ENCODE measurements at places on chromosomes 6 and 20.
A peak's percentile ranks its signal among the peaks of the same experiment; 100 is the strongest.

DNA sequence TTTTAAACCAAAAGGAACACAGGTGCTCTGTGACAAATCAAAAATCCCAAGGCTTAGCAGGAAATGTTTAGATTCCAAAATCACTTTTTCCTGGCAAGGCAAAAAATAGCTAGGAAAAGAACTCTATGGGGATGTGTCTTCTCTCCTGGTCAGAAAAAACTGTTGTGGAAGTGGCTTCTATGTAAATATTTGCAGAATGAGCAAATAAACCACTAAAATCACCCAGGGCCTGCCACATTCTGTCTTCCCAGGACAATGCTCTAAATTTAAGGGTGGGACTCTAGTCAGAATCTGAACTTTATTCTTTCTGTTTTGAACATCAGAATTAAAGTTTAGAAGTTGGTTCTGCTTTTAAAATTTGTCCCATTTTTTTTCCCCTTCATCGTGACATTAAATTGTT, 29.3 kb downstream of the GCM1 start:
- DNase-seq = no peak

DNA sequence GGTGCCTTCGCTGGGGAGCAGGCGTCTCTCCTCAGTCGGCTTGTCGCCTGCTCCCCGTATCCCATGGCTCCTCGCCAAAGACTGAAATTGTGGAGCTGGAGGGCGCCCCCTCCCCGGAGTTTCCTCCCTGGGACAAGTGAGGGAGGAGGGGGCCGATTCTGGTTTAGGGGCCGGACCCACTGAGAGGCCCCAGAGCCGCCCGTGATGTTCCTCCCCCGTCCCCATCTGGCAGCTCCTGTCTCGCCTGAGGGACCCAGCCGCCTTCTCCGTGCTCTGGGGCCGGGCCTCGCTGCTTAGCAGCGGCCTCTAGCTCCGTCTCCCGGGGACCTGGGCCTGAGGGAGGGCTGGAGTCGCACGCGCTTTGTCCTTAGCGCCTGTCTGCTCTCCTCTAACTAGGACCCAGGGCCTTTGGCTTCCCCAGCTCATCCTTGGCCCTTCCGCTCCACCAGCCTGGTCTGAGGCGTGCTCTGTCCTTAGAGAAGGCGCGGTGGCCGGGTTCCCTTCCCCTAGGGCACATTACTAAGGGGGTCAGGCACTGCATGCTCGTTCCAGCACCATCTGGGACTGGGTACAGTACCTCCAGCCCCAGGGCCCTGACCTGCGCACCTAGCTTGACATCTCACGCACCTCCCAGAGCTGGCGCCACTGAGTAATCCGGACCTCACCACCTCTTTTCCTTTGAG, 29.7 kb downstream of the SLC12A5 start:
- no peak for DNase-seq

- DNase-seq = peak; percentile 20
Observed at GRCh38 chr6:154515826-154516225, 5.3 kb upstream of the CNKSR3 start.

DNA sequence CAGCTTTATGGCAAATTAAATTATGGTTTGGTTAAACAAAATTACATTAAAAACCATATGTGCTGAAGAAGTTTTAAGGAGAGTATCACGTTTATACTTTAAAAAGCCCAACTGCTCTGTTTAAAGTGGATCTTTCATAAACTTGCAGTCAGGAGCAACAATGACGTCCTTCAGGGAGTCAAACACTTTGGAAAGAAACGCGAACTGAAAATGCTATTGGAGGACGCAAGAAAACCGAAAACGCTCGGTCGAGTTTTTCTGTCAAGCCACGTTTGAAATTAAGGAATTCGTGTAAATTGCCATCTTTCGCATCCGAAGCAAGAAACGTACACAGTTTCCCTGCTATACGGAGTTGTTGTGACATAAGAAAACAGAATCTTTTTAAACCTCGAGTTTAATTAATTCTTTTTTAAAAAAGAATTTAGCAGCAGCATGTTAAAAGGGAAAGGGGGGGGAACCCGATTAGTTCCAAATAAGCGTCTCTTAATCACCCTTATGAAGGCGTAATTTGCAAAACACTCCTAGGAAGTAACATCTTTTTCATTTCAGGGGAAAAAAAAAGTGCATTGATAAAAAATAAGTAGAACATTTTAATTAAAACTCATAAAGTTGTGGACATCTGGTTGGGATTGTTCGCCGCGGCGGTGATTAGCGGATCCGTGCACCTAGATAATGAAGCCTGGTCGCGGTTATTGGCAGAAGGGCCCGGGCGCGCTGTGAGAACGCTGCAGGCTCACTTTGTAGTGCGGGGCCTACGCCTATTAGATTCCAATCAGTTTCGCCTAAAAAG, 295.4 kb downstream of the TFAP2C start:
- no peak for DNase-seq

- no peak for DNase-seq
Observed at GRCh38 chr6:104286641-104287040, 573.1 kb downstream of the HACE1 start.

GRCh38 chr20:46190478-46191167, 72.5 kb downstream of the CD40 start:
- DNase-seq = no peak

GRCh38 chr6:25136854-25137253, 142.3 kb upstream of the CARMIL1 start:
- DNase-seq = no peak

- no peak for DNase-seq
Observed at GRCh38 chr6:107660839-107661238, 163.3 kb downstream of the SCML4 start.

DNA sequence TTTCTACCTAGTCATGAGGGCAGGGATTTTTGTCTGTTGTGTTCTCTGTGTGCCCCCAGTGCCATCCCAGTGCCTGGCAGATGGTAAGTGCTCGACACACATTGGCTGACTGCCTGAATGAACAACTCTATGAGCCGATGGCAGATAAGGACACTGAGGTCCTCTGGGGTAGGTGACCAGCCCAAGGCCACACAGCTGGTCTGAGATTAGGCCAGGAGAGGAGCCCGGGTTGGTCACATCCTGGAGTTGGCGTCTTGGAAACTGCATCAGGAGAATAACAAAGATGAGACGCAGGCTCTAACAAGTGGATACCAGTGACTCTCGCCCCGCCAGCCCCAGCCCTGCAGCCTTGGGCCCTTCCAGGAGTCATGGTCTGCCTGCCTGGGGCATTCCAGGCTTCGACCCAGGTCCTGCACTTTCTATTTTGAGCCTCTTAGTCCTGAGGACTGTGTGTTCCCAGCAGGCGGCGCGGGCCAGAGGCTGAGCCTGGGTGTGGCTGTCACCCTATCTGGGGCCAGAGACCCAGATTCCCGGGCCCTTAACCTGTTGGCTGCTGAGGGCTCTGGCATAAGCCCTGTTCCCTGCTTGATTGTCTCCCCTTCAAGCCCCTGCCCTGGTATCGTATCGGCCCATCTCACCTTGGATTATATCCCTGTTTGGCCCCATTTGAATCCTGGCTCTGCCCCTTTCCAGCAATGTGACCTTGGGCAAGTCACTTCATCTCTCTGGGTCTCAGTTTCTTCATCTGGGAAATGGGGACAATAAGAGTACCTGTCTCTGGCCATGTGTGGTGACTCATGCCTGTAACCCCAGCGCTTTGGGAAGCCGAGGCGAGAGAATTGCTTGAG, 88.3 kb downstream of the CEBPB start:
- no peak for DNase-seq

GRCh38 chr6:17721671-17722070, 14.9 kb upstream of the NUP153 start:
- DNase-seq = no peak

DNA sequence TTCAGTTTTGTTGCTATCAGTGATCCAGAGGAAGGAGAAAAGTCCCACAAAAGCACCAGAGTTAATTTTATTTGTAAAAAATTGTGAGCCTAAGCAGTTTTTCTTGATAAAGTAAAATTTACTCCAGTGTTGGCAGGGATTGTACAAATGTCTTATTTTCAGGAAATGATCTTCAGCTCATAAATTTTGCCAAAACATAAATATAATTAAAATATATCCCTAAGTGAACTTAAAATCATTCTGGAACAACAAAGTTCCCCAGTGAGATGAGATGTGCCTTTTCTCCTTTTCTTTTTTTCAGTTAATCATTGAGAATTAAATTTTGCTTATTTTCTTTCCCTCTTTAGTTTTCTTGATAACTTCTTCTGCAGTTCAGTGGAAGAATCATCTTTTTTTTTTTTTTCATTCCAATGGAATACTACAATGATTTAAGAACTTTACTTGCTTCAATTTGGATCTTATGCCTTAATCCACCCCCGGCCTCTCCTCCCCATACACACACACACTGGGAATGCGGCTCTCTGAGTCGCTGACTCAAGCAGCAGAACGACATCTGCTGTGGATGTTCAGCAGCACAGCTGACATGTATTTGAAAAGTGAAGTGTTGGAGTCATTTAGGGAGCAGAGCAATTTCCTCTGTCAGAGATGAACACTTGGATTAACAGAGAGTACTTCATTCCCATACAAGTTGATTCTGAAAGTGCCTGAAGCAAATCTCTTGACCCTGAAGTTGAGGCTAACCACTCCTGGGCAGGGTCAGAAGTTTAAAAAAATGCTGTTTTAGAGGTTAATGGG, 27.7 kb upstream of the LAMA4 start:
- peak; percentile 88 for DNase-seq

DNA sequence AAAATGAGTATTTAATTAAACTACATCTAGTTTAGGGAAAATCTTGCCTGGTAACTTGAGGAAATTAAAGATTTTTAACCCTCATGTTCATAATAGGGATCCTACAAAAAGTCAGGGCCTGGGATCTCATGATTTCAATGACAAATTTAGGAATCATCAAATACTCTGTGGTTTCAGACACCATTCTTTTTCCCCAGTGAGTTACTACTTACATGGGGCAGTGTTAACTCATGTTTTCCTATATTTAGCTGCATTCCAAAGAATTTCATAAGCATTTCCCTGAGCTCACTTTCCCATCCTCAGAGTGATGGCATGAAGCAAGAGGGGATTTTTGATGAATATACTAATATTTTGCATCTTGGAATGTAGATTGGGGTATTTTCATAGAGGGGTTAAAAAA, 321.7 kb downstream of the CENPW start:
- peak; percentile 85 for DNase-seq

DNA sequence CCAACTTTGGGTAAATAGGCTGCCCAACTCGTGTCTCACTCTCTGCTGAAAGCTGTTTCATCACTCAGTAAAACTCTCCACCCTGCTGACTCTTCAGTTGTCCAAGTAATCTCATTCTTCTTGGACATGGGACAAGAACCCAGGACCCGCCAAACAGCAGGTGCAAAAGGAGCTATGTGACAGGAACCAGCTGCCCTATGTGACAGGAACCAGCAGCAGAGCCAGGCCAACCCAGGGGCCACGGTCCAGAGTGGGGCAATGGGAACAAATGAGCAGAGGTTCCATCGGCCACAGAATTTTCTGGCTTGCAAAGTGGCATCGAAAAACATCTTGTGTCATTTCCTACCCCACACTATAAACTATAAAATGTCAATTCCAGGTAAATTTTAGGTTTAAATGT, 56.5 kb downstream of the MOXD1 start:
- DNase-seq = no peak

DNA sequence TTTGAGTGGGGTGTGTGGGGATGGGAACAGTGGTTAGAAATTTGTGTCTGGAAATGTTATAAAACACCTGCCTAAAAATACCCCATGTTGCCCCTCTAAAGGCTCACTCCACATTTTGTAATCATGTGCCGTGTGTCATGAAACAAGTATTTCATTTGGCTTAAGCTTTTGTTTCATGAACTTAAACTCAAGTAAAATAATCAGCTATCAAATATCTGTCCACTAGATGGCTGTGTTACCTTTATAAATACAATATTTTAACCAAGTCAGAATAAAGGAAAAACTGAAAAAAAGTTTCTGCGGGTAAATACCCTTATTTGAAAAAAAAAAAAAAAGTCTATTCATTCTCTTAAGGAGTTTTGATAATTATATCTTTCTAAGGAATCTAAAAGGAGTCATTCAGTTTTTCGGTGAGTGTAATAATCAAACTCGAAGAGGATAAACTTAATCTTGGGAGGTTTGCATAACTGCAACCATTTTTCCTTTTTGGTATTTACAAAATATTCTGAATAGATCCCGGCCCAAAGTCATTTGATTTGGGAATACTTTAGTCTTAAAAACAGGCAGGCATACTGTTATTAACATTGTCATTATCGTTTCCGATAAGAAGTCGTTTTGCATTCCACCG, 29.9 kb upstream of the MTRF1L start:
- peak; percentile 59 for DNase-seq

Data from stromal cell of bone marrow (primary cell).